ENCODE measurements at places on chromosomes 1 and 21.

- no peak for DNase-seq
- no peak overlapping the region for H3K4me3 ChIP-seq
- H3K27me3 ChIP-seq, result peaks cover 43% of the 10 kb centered on the region
Observed at GRCh38 chr1:212519131-212519530, 86.4 kb downstream of the NENF start.

- H3K27me3 ChIP-seq, result peaks cover 16% of the 10 kb centered on the region
- H3K4me3 ChIP-seq, result no peak overlapping the region
- DNase-seq, result no peak
Observed at GRCh38 chr1:237032029-237032428, 10.0 kb upstream of the RYR2 start.

- no peak for DNase-seq
- peaks cover 3% of the 10 kb centered on the region for H3K36me3 ChIP-seq
- H3K27me3 ChIP-seq, result no peaks in the 10 kb centered on the region
- no peak overlapping the region for H3K27ac ChIP-seq
- no peaks in the 10 kb centered on the region for H3K4me1 ChIP-seq
Observed at GRCh38 chr1:84644472-84644871, 45.8 kb downstream of the SSX2IP start.

- H3K27me3 ChIP-seq, result peaks cover 46% of the 10 kb centered on the region
- no peak overlapping the region for H3K27ac ChIP-seq
- peaks cover 2% of the 10 kb centered on the region for H3K4me1 ChIP-seq
Observed at GRCh38 chr1:12069623-12070244, 6.6 kb downstream of the TNFRSF8 start.

DNA sequence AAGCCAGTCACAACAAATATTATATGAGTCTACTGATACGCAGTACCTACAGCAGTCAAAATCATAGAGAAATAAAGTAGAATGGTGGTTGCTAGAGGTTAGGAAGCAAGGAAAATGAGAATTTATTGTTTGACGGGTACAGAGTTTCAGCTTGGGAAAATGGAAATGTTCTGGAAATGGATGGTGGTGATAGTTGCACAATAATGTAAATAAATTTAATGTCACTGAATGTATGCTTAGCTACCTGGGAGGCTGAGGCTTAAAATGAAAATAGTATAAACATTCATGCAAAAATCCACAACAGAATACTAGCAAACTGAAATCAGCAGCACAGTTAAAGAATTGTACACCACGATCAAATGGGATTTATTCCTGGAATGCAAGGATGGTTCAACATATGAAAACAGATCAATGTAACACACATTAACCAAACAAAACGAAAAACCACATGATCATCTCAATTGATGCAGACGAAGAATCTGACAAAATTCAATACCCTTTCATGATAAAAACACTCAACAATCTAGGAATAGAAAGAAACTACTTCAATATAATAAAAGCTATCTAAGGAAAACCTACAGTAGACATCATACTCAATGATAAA, 10.7 kb downstream of the TUT4 start:
- peaks cover 15% of the 10 kb centered on the region for H3K4me1 ChIP-seq
- no peaks in the 10 kb centered on the region for H3K27me3 ChIP-seq

GRCh38 chr1:245085508-245086095, 69.2 kb upstream of the KIF26B start:
- no peak overlapping the region for H3K4me3 ChIP-seq
- DNase-seq, result no peak
- peaks cover 4% of the 10 kb centered on the region for H3K36me3 ChIP-seq
- no peaks in the 10 kb centered on the region for H3K27me3 ChIP-seq

DNA sequence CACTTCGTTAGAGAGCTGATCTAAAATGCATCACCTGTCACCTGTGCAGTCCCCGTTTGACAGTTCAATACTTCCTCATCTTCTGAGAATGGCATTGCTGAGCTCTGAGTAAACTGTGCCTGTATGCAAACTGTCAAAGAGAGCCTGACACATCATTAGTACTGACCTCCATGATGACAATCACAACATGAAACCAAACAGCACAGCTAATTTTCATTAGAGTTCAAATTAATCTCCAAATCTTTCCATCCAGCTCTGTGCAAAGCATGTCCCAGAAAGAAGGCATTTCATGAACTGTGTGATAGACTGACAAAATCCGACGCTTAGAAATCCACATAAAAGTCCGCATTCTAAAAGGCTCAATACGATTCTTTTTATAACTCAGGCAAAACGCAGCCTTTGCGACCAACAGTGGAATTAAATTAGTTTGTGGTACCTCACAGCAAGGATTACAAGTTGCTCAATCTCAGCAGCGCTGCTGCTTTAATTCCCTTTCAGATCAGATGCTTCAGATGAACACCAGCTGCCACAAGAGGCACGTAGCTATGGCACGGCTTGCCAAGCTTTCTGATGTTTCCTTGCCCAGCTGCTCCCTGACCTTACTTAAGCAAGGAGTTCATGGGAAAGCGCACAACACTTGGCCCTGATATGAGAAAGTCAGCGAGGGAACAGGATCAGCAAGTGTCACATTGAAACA, 765.5 kb upstream of the PRMT6 start:
- no peaks in the 10 kb centered on the region for H3K36me3 ChIP-seq
- no peak for DNase-seq
- no peak overlapping the region for H3K4me3 ChIP-seq
- no peaks in the 10 kb centered on the region for H3K27me3 ChIP-seq

Data from naive B cell (primary cell).